ENCODE measurements at places on chromosomes 3 and 15.

DNA sequence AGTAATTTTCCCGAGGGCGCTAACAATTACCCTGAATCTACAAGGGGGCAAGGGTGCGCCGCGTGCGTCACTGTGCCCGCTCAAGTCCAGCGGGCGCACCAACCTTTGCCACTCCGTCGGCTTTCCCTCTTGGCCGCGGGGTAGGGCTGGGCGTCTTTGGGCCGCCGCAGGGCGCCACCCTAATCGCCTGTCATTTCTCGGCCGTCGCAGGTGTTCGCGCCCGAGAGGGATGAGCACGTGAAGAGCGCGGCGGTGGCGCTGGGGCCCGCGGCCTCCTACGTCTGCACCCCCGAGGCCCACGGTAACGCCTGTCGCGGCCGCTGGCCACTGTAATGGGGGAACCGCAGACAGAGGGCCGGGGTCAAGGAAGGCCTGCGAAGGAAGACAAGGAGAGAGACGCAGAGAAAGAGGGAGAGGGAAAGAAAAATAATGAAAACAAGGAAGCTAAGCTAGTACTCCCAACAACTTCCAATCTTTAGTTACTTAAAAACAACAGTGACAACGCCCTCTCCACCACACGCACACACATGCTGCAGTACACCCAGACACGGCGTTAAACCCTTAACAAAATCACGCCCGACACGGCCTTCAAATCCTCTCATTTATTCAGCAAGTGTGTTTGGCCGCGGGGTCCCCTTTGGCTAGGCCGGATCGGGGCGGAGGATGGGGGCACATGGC lies 3.8 kb downstream of the SKOR1 start:
- peaks cover 30% of the 10 kb centered on the region for H3K27me3 ChIP-seq
- no peak overlapping the region for H3K4me3 ChIP-seq
- H3K36me3 ChIP-seq: peaks cover 2% of the 10 kb centered on the region
- peak overlapping the region; percentile 41 for H3K27ac ChIP-seq
- peaks cover 17% of the 10 kb centered on the region for H3K4me1 ChIP-seq

DNA sequence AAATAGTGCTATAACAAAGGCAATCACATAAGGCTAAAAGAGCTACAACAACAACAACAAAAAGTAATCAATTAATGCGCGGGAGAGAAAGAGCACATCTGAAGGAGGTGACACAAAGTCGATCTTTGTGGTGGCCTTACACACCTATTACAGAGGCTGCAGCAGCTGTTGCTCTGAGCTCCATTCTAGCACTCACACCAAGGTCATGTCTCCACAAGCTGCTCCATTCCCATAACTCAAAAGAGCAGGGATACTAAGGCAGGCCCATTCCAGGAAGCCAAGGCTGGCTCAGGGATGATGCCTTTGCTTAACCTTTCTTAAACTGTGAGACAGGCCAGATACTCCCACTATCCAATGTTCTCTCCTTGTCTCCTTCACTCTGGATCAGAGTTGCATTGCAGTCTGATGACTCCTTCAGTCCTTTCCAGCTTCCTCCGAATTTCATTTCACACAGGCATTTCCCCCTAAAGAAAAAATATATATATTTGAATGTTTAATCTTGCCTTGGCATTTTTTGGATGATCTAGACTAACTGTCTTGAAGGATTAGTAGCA lies 52.7 kb downstream of the SNTN start:
- H3K4me1 ChIP-seq: no peaks in the 10 kb centered on the region
- no peak overlapping the region for H3K27ac ChIP-seq
- H3K27me3 ChIP-seq: no peaks in the 10 kb centered on the region

DNA sequence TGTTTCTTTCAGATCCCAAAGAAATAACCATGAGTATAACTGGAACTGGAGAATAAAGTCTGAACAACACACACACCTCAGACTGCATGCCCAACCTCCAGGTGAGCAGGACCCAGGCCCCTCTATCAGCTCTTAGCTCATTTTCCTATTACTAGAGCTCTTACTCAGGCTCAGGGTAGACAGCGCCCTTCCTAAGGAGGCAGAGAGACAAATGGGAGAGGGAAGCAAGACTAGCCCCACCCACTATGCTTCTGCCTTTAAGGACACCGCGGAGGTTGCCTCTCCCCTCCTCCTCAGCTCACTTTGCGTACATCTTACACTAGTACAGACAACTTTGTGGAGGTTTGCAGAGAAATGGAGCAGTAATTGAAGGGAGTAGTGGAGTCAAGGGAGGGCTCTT lies 44.0 kb upstream of the GLCE start:
- DNase-seq: no peak
- H3K27me3 ChIP-seq: peaks cover 17% of the 10 kb centered on the region
- no peaks in the 10 kb centered on the region for H3K36me3 ChIP-seq
- no peak overlapping the region for H3K27ac ChIP-seq
- H3K4me3 ChIP-seq: no peak overlapping the region
- H3K4me1 ChIP-seq: no peaks in the 10 kb centered on the region

GRCh38 chr3:77933926-77934325 lies 894.0 kb downstream of the ROBO2 start:
- DNase-seq: no peak
- H3K4me1 ChIP-seq: no peaks in the 10 kb centered on the region
- no peaks in the 10 kb centered on the region for H3K27me3 ChIP-seq
- no peak overlapping the region for H3K27ac ChIP-seq
- no peak overlapping the region for H3K4me3 ChIP-seq

DNA sequence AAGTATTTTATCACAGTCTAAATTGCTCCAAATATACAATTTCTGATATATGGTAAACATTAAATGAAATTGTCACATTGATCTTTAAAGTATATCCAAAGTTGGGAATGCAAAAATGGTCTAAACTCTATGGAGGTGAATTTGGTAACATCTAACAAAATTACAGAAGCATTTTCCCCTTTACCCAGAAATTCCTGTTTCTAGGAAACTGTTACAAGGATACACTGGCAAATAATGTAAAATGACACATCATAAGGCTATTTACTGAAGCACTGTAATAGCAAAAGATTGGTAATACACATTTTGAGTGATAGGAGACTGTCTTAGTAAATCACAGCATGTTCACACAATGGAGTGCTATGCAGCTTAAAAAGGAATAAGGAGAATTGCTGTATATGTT lies 50.0 kb upstream of the SLCO2A1 start:
- no peak overlapping the region for H3K27ac ChIP-seq
- H3K27me3 ChIP-seq: peaks cover 8% of the 10 kb centered on the region
- H3K4me1 ChIP-seq: no peaks in the 10 kb centered on the region

GRCh38 chr15:26115229-26115943 lies 252.3 kb upstream of the ATP10A start:
- no peak overlapping the region for H3K4me3 ChIP-seq
- H3K36me3 ChIP-seq: no peaks in the 10 kb centered on the region
- DNase-seq: no peak
- H3K27me3 ChIP-seq: no peaks in the 10 kb centered on the region
